GM12864 (cell line): ENCODE measurements at places on chromosomes 11 and 22.

DNA sequence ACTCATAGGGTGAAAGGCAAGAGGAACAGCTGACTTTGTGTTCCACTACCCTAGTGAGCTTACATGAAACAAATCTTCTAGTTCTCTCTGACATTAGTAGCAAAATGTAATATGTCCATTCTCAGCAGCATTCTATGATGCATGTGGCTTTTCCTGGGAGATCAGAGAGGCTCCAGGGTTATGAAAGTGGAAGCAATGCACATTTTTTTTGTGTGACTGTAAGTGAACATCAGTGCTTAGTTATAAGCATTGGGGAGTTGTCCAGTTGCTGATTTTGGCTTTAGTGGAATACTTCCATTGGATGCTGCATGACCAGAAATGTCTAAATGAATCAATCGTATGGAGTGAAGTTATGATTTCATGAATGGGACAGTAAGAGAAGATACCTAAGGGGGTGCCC lies 255.9 kb downstream of the FAT3 start:
- no peak for DNase-seq

GRCh38 chr22:17794726-17795542 lies 20.7 kb upstream of the BID start:
- no peak for DNase-seq

GRCh38 chr11:45036010-45036409 lies 85.3 kb upstream of the TP53I11 start:
- no peak for DNase-seq

- DNase-seq = no peak
Measured at GRCh38 chr11:115181538-115181937, 322.7 kb downstream of the CADM1 start.

DNA sequence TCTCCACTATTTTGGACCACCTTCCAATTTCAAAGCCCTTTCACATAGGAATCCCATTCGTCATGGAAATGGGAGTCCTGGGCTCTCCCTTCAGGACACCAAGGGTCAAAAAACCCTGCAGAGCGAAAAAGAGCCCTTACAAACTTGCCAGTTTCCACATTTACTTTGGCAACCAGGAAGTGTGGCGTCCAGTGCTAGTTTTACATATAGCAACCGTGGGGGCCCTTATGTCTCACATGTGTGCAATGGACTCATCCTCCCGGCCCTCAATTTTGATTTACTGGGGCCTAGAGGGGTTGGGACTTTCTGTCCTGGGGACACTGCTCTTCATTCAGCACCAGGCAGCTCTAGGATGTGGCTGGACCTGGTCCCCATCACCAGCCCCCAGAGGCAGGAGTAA lies 33.7 kb downstream of the DAGLA start:
- DNase-seq = no peak

GRCh38 chr22:40364431-40364830 lies 6.0 kb upstream of the SGSM3 start:
- DNase-seq = no peak

DNA sequence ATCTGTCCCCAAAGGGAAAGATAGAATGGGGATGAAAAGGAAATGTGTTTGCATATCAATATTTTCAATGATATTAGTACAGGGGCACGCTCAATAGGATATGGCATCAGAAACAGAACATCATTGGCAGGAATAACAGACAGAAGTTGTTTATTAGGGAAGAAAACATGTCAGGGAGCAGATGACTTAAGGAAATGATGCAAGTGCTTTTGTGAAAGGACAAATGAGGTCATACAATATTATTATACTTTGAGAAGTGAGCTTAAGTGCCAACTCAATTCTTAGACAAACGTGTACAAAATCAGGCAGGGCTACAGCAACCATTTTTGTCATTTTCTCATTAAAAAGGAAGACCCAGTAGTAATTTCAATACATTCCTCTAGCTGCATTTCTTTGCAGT lies 388.4 kb downstream of the SOX6 start:
- no peak for DNase-seq

DNA sequence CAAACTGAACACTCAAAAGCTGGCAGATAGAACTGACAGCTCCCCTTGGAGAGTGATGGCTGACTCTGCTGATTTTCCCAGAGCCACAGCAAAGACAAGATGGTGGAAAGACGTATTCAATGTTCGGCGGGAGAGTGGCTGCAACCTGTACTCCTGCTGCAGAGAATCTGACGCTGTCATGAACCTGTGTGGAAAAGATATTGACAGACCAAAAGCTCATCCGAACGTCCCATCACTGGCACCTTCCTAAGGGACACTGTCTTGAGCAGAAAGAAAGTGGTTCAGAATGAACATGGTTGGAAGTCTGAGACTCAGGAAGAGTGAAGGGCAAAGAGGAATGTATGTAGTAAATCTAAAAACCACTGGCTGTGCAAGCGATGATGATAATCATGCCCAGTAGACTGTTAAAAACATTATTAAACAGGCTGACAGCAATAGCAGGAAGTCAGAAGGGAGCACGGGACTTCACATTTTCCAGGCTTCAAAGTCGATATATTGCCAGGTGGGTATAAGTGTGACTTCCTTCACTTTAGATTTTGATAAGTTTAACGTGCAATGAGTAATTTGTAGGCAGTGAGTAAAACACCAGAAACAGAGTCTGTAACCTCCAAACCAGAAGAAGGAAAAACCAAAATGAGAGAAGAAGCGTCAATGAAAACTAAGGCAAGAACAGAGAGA lies 6.2 kb upstream of the IL17REL start:
- no peak for DNase-seq

GRCh38 chr11:74492974-74493790 lies at the start of gene LIPT2:
TSS of gene LIPT2 (minus strand) at chr11:74493724. CDS start at chr11:74493703, 21 bp downstream.
- DNase-seq = peak; percentile 95

- no peak for DNase-seq
Measured at GRCh38 chr22:31177420-31178162, 17.6 kb downstream of the RNF185 start.

DNA sequence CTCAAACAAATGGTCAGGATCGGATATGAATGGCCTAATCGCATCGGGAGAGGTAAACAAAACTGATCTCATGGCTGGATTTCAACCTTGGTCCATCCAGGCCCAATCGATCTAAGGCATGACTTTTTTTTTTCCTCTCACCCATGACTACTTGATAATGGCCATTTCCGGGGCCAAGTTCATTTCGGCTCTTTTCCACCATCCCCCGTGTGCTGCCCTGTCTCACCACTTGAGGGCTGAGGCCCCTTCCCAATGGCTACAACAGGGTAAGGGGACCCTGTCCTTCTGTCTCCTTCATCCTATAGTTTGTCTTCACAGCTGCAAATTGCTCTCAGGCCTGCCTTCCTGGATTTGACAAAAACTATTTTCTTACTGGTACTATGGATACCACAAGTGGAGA lies 26.7 kb downstream of the GRAP2 start:
- no peak for DNase-seq

DNA sequence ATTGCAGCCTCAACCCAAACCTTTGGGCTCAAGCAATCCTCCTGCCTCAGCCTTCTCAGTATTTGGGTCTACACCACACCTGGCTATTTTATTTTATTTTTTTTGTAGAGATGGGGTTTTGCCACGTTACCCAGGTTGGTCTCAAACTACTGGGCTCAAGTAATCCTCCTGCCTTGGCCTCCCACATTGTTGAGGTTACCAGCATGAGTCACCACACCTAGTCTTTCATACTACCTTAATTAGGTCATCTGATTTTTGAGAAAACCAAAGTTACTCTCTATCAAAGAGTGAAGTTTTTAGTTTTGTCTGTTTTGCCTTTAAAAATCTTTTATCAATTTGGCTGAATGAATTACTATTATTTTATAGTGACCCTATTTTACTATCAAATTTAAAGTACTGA lies 335.6 kb upstream of the LRRC4C start:
- no peak for DNase-seq

DNA sequence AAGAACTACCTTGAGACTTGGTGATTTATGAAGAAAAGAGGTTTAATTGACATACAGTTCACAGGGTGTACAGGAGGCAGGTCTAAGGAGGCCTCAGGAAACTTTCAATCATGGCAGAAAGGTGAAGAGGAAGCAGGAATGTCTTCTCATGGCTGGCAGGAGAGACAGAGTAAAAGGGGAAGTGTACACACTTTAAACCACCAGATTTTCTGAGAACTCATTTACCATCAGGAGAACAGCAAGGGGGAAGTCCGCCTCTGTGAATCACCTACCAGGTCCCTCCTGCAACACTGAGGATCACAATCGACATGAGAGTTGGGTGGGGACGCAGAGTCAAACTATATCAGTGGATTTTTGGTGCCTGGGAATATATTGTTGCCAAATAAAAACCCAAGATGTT lies 40.3 kb upstream of the OR5D13 start:
- no peak for DNase-seq

- DNase-seq = no peak
Measured at GRCh38 chr11:3046190-3046589, 11.0 kb downstream of the CARS1 start.

GRCh38 chr22:38828191-38828590 lies 15.6 kb downstream of the NPTXR start:
- DNase-seq = no peak
